ENCODE measurements at places on chromosomes 3 and 15.

DNA sequence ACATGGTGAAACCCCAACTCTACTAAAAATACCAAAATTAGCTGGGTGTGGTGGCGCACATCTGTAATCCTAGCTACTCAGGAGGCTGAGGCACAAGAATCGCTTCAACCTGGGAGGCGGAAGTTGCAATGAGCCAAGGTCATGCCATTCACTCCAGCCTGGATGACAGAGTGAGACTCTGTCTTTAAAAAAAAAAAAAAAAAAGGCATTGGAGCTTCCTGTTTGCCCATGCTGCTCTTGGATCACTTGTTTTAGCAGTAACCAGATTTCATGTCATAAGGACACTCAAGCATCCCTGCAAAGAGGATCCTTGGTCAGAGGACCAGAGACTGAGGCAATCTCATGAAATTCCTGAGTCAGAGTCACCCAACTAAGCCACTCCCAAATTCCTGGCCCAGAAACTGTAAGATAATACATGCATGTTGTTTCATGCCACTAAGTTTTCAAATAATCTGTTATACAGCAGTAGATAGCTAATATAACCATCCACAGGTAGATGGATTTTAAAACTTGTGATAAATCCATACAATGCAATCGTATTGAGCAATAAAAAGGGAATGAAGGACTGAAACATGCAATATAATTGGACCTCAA is 82.0 kb upstream of the XXYLT1 start:
- no peak for DNase-seq

DNA sequence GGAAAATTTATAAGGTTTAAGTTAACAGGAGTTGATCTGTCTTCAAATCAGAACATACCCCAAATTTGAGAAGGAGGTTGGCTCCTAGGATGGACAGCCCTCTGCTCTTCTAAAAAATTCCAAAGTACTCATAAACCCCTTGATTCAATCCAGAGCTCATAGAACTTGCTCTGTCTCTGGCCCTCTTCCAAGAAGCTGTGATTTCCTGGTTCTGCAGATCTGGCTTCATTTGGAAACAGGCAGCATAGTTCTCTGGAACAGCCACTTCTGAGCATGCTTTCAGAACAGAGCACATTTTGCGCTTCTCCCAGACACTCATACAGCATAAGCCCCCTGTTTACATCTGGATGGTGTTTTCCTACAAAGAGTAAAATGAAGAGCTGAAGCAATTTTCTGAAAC is 96.7 kb downstream of the KBTBD8 start:
- no peak for DNase-seq

DNA sequence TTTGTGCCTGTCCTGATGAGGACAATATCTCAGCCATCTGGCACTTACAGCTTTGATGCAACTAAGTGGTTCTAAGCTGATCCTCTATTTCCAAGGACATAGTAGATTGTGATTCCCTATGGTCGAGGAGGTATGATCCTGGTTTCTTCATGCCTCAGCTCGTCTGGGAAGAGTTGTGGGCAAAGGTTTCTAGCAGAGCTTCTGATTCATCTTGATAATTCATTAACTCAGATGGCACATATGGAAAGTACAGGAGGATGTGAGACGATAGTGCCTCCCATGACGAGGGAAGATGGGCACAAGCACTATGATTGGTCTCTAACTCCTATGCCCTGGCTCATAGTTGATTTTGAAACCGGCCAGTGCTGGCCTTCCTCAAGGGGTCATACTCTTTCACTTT is 334.2 kb upstream of the SEMA6D start:
- DNase-seq = no peak

GRCh38 chr15:79674124-79674465 is 222.7 kb downstream of the MTHFS start:
- no peak for DNase-seq

DNA sequence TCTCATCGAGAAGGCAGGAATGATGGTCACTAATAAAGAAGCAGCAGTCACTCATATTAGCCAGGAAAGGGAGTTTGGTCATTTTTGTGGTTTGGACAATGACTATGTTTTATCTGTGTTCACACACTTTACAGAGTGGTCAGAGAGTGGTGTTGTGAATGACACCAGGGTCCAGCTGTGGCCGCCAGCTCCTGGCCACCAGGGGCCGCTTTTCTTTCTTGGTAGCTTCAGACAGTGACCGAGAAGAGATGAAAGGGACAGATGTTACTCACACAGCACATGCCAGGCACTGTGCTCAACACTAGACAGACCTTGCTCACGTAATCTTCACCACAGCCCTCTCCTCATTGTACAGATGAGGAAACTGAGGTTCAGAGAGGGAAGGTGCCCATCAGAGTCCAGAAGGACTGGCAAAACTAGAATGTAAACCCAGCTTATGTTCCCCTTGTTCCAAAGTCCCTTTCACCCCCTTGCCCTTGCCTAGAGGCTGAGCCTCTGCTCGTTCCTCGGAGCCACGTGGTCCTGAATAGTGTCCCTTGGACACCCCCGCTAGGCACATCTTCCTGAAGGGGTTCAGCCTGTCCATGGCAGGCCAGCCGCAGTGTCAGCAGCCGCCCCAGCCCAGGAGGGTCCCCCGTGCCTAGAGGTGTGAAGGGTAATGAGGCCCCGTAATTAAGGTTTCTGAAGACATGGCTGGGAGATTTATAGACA is 55.6 kb downstream of the CYP11A1 start:
- DNase-seq = no peak

GRCh38 chr3:99658274-99658673 is 19.9 kb downstream of the COL8A1 start:
- no peak for DNase-seq

- peak; percentile 21 for DNase-seq
Measured at GRCh38 chr3:142929109-142929508, 34.4 kb downstream of the PAQR9 start.

- no peak for DNase-seq
Measured at GRCh38 chr3:16993227-16993626, 108.5 kb downstream of the PLCL2 start.

GRCh38 chr3:29822071-29822470 is 541.2 kb downstream of the RBMS3 start:
- no peak for DNase-seq

DNA sequence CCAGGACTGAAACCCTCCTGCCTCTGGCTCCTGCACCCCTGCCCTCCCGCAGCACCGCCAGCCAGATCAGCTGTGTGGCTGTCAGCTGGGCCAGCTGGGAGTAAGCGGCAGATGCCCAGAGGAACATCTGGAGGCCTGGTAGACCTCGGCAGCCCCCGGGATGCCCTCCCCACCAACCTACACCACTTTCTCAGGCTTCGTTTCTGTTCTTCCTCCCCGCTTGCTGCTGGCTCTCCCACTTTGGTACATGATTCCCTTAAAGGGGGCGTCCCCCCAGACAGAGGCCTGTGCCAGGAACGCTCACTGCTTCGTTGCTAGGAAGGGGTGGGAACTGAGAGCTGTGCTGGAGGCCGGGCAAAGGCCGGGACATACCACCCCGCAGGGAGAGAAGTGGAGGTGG is 91.4 kb upstream of the RPL32 start:
- no peak for DNase-seq

DNA sequence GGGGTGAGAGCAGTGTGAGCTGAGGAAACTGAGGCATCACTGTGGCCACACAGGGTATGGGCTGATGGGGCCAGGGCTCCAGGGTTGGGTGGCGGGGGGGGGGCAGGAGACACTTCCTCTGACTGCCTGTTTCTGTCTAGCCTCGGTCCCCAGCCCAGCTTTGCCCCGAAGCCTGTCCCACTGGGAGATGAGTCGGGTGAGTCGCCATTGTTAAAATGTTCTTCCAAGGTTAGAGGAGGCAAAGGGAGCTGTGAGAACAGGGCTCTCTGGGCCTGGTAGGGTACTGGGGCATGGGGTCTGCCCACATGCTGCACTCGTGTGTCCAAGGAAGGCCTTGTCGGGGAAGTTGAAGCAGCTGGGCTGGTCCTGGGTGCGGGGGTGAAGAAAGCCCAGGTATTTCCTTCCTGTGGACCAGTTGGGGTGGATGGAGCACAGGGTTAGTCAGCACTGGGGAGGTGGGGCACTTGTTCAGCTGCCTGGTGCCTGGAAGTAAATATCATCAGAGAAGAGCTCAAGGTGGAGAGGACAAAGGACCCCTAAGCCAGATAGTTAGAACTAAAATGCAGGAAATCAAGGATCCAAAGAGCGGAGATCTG is 8.3 kb upstream of the JMJD7 start:
- no peak for DNase-seq

- no peak for DNase-seq
Measured at GRCh38 chr15:36234743-36235142, 344.7 kb upstream of the CDIN1 start.

DNA sequence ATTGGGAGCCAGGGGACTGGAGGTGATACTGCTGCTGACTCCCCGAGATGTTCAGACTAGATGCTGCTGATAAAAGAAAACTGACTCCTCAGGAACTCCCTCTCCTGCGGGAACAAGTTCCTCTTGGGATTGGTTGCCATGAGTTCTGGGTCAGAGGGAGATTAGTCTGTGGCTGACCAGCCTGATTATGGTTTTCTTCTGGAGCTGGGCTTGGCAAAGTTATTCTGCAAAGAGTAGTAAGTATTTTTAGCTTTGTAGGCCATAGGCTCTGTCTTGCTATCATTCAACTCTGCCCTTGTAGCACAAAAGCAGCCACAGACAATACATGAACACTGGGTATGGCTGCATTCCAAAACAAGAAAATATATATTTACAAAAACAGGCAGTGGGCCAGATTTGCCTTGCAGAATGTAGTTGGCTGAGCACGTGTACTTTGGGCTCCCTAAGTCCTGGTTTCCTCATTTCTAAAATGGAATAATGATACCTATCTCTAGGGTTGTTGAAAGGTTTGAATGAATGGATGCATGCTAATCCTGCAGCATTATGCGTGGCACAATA is 796.8 kb downstream of the AGBL1 start:
- no peak for DNase-seq

DNA sequence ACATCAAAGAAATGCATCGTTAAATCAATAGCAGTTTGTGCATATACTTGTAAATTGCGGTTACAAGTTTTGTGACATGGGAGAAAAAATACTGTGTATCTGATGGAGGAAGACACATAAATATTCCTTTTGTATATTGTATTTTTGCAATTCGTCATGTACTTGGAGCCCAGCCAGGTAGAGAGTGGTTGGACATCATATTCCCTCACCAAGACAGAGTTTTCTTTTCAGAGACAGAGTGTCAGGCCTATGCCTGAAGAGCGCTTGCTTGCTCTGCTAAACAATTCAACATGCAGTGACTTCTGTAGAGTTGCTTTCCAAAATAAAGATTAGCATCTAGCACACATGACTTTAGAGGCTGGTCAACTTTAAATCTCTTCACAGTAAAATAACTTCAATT is 24.8 kb upstream of the MEIS2 start:
- DNase-seq = no peak

DNA sequence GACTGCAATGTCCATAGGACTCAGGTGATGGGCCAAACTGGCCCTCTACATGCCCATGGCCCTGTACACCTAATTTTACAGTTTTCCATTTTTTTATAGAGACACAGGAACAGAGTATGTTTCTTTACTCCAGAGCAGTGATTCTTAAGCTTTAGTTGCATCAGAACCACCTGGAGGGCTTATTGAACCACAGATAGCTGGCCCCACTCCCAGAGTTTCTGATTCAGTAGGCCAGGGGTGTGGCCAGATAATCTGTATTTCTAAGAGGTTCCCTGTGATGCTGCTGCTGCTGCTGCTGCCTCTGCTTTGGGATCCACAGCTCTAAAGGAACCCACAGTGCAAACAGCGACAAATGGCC is 5.1 kb downstream of the RBP1 start:
- no peak for DNase-seq

DNA sequence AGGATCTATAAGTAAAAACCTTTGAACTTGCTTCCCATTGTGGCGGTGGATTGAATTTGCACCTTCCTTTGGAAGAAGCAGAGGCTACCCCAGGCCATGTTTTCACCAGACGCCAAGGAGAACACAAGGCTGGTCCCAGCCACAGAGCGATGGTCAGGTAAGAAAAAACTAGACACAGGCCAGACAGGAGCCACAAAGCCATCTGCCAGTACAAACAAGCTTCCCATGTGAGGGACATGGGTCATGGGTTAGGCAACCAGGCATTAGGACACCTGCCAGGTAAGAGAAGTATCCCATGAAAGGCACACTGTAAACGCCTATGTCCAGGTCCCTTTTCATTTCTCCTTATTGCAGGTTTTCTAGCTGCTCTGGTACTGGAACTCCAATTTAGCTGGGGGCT is 190.2 kb downstream of the KLF13 start:
- no peak for DNase-seq

- DNase-seq = no peak
Measured at GRCh38 chr15:88804257-88804656, 1.0 kb downstream of the ACAN start.

GRCh38 chr15:85685356-85685755 is 109.4 kb downstream of the KLHL25 start:
- DNase-seq = no peak

DNA sequence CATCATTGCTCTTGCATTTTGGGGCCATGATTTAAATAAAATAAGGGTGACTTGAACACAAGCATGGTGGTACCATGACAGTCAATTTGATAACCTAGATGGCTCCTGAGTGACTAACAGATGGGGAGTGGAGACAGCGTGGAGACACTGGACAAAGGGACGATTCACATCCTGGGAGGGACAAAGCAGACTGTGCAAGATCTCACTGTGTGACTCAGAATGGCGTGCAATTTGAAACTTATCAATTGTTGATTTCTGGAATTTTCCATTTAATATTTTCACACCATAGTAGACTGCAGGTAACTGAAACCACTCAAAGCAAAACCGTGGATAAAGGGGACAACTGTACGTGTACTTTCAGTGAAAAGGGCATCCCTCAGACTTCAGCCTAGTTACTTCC is 25.5 kb downstream of the MCCC1 start:
- no peak for DNase-seq

DNA sequence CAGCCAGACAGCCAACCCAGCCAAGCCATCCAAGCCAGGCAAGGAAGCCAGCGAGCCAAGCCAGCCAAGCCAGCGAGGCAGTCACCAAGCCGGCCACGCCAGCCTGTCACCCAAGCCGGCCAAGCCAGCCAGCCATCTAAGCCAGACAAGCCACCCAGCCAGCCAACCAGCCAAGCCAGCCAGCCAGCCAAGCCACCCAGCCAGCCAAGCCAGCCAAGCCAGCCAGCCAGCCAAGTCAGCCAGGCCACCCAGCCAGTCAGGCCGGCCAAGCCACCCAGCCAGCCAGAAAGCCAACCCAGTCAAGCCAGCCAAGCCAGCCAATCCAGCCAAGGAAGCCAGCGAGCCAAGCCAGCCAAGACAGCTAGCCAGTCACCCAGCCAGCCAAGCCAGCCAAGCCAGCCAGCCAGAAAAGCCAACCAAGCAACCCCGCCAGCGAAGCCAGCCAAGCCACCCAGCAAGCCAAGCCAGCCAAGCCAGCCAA is 201.2 kb downstream of the GOLGA6L6 start:
- peak; percentile 45 for DNase-seq

DNA sequence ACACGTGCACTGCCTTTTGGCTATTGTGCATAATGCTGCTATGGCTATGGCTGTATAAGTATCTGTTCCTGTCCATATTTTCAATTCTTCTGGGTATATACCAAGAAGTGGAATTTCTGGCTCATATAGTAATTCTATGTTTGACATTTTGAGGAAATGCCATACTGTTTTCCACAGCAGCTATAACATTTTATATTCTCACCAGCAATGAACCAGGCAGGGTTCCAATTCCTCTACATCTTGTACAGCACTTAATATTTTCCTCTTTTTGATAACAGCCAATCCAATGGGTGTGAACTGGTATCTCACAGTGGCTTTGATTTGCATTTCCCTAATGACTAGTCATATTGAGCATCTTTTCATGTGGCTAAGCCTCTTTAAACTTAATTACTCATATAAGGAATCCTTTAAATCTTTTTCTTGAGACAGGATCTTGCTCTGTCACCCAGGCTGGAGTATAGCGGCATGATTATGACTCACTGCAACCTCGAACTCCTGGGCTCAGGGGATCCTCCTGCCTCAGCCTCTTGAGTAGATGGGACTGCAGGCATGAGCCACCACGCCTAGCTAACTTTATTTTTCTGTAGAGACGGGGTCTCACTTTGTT is 38.1 kb upstream of the IGDCC4 start:
- DNase-seq = no peak
